PC-3 (cell line): ENCODE measurements at places on chromosomes 3 and 15. TPM values are rescaled to one million over a fixed set of nuclear protein-coding genes. Genes with fewer than 3 reads are reported as not detected.

The PLIN1 gene
- 1.0 and 1.3 TPM in 2 replicates for total RNA-seq

The SAMD7 gene
- not detected in 2 replicates for total RNA-seq

DNA sequence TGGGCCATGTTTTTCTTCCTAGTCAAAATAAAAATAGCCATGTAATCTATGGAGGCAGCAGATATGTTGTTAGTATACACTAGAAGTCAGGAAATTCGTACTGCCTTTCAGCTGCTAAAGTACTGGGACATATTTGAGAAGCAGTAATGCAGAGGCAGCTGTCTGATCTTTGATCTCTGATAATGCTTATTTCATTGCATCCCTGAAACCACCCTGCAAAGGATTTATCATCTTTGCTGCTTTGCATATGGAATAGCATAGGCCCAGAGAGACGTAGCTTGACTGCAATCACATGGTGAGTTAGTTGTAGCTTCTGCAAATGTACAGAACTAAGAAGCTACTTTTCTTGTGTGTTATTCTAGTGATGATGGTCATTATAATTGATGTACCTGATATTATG lies 52.4 kb downstream of the RBM6 start:
- no peaks in the 10 kb centered on the region for H3K4me1 ChIP-seq
- no peak for DNase-seq
- H3K27me3 ChIP-seq: no peaks in the 10 kb centered on the region
- no peak overlapping the region for H3K27ac ChIP-seq
- peaks cover 12% of the 10 kb centered on the region; the same call in 1 of the 2 replicates for H3K36me3 ChIP-seq
- no peak overlapping the region for H3K4me3 ChIP-seq

DNA sequence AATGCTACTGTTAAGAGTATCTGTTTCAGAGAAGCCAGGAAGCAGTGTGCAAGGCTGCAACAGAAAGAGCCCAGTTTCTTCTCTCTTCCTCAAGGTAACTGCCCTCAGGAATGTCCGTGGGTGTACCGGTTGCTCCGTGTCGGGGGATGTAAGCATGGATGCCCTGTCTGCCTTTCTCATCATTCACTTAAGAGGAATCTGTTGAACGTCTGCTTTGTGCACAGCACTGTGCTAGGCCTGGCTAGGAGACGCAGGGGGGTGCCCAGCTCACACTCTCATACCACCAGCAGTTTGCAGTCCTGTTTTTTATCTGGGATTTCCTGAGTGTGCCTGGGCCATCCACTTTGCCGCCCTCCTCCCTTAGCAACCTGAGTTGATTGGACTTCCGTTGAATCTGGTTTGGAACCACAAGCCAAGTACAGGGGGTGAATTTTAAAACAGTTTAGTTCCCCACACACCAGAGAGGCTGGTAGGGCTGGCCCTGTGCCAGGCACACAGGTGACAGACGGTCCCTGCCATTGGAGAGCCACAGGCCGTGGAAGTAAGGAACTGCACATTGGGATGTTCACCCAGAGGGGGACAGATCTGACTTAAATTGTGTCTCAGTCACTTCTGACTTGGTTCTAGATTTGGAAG lies 11.2 kb downstream of the BOC start:
- no peaks in the 10 kb centered on the region for H3K27me3 ChIP-seq
- no peak for DNase-seq
- H3K27ac ChIP-seq: no peak overlapping the region
- no peak overlapping the region for H3K4me3 ChIP-seq
- no peaks in the 10 kb centered on the region for H3K36me3 ChIP-seq
- H3K4me1 ChIP-seq: no peaks in the 10 kb centered on the region

The SLC28A2 gene
- total RNA-seq: not detected in 2 replicates

DNA sequence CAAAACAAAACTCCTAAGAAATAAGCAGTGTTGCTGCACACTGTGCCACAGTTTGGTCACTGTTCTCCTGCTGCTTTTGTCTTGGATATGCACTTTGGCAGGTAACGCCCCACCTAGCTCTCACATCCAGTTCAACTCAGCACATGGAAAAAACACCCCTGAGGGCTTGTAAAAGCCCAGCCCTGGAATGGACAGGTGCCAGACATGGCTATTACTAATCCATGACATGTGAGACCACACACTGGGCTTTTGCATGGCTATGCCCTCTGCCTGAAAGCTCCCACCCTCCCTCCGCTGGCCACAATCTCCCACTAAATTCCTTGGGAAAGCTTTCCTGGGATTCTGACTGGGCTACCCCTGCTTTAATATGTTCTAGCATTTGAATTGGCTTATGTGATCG lies 24.7 kb upstream of the ZBED2 start:
- peak overlapping the region; percentile 12; the same call in 1 of the 2 replicates for H3K27ac ChIP-seq
- H3K36me3 ChIP-seq: no peaks in the 10 kb centered on the region
- peak; percentile 94 for DNase-seq

The GATA2 gene
- total RNA-seq: 26.8 and 32.4 TPM in 2 replicates

The ARPIN gene
- total RNA-seq: 4.5 and 8.0 TPM in 2 replicates

DNA sequence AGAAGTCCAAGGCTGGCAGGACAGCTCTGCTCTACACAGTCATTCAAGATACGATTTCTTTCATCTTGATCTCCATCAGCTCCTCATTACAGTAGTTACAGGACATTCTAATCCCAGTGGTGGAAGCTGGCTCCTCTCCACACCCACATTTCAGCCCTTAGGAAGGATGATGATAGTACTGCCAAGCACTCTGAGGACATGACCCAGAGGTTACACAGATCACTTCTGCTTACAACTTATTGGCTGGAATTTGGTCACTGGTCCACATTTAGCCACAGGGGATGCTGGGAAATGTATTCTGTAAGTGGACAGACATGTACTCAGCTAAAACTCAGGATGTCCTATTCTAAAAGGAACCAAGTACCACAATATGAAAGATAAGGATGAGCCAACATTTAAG lies 77.1 kb downstream of the IQCH start:
- H3K36me3 ChIP-seq: no peaks in the 10 kb centered on the region
- H3K27ac ChIP-seq: no peak overlapping the region
- no peaks in the 10 kb centered on the region; the same call in 1 of the 2 replicates for H3K4me1 ChIP-seq
- H3K4me3 ChIP-seq: no peak overlapping the region

The ANKUB1 gene
- not detected in 2 replicates for total RNA-seq

The IGF2BP2 gene
- total RNA-seq: 81.2 and 105 TPM in 2 replicates

- H3K27ac ChIP-seq: no peak overlapping the region
- peaks cover 35% of the 10 kb centered on the region for H3K27me3 ChIP-seq
- no peak overlapping the region for H3K4me3 ChIP-seq
- H3K4me1 ChIP-seq: no peaks in the 10 kb centered on the region
- peak; percentile 70 for DNase-seq
- no peaks in the 10 kb centered on the region for H3K36me3 ChIP-seq
Observed at GRCh38 chr3:154334973-154335420, 10.7 kb upstream of the DHX36 start.

GRCh38 chr3:173173652-173174051 lies 32.6 kb upstream of the SPATA16 start:
- H3K4me1 ChIP-seq: no peaks in the 10 kb centered on the region
- H3K36me3 ChIP-seq: no peaks in the 10 kb centered on the region
- H3K4me3 ChIP-seq: no peak overlapping the region
- DNase-seq: no peak

DNA sequence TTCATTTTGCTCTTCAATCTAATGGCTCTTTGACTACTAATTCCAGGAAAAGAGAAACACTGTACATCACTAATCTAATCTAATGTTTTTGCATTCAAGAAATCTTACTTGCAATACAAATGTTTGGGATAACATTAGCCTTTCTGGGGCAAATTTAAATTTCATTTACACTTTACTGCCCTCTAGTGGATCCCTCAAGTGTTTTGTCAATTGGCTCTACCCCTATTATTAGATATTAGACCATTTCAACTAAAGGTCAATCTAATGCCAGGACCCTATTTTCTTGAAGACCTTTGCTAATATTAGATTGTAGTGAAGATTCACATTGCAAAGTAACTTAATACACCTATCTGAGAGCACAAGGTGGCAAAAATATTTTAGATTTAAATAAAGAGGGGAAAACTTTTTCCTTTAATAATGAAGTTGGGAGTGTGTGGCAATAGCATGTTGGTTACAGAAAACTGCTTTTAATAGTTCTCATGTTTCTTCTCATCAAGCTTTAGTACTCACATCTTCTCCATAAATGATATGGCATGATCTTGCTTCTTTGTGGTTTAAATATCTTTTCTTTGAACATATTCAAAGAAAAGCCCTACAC lies 5.0 kb downstream of the C2CD4A start:
- H3K36me3 ChIP-seq: no peaks in the 10 kb centered on the region
- H3K4me1 ChIP-seq: peaks cover 25% of the 10 kb centered on the region
- H3K27ac ChIP-seq: no peak overlapping the region
- peak; percentile 60 for DNase-seq
- peaks cover 7% of the 10 kb centered on the region for H3K27me3 ChIP-seq

GRCh38 chr3:102031834-102032233 lies 182.5 kb downstream of the NFKBIZ start:
- H3K27ac ChIP-seq: no peak overlapping the region
- H3K27me3 ChIP-seq: no peaks in the 10 kb centered on the region
- no peak for DNase-seq
- H3K4me3 ChIP-seq: no peak overlapping the region

The ZPLD1 gene
- total RNA-seq: 0.15 TPM in 1 of 2 replicates, not detected in the other

- peak; percentile 75 for DNase-seq
- no peaks in the 10 kb centered on the region for H3K27me3 ChIP-seq
- H3K36me3 ChIP-seq: no peaks in the 10 kb centered on the region
- peak overlapping the region; percentile 89 for H3K27ac ChIP-seq
Observed at GRCh38 chr3:169337500-169338078, 325.9 kb downstream of the MECOM start.

GRCh38 chr3:191282251-191283185 lies 46.7 kb upstream of the CCDC50 start:
- peak; percentile 30 for DNase-seq
- no peaks in the 10 kb centered on the region for H3K36me3 ChIP-seq
- H3K27ac ChIP-seq: no peak overlapping the region
- no peaks in the 10 kb centered on the region for H3K27me3 ChIP-seq
- H3K4me1 ChIP-seq: peaks cover 14% of the 10 kb centered on the region

- 0 out of 2 replicates have a peak, but pooled peaks cover 10% of the 10 kb centered on the region for H3K27me3 ChIP-seq
- H3K36me3 ChIP-seq: no peaks in the 10 kb centered on the region
- DNase-seq: no peak
- no peak overlapping the region for H3K27ac ChIP-seq
Observed at GRCh38 chr3:129973853-129974563, 512 bp upstream of the TRH start.

GRCh38 chr15:31298707-31299172 lies 27.9 kb upstream of the KLF13 start:
- DNase-seq: no peak
- H3K27ac ChIP-seq: no peak overlapping the region
- H3K4me3 ChIP-seq: no peak overlapping the region
- peaks cover 21% of the 10 kb centered on the region for H3K4me1 ChIP-seq
- peaks cover under 1% of the 10 kb centered on the region; the same call in 1 of the 2 replicates for H3K27me3 ChIP-seq
